ENCODE measurements at places on chromosomes 7 and 10.

DNA sequence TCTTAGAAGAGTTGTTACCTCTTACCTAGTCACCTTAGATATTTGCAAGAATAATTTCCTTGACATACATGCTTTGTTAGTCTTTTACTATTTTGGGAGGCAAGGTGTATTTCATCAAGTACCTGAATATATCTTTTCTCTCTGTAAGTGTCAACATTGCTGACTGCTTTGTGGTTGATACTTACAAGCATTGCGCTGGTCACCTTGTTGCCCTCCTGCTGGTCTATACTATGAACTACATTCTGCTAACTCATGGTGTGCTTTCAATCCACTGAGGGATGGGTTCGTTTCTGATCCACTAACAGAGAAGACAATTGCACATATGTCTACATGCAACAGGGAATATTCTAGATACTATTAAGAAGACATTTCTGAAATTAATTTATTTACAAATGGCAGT, 837.8 kb upstream of the COBL start:
- DNase-seq: no peak

- DNase-seq: no peak
Measured at GRCh38 chr10:69332278-69333010, 54.1 kb downstream of the HK1 start.

GRCh38 chr10:3774814-3775695, 10.0 kb downstream of the KLF6 start:
- DNase-seq: no peak

GRCh38 chr7:144529269-144529926, 125.9 kb upstream of the NOBOX start:
- no peak for DNase-seq

DNA sequence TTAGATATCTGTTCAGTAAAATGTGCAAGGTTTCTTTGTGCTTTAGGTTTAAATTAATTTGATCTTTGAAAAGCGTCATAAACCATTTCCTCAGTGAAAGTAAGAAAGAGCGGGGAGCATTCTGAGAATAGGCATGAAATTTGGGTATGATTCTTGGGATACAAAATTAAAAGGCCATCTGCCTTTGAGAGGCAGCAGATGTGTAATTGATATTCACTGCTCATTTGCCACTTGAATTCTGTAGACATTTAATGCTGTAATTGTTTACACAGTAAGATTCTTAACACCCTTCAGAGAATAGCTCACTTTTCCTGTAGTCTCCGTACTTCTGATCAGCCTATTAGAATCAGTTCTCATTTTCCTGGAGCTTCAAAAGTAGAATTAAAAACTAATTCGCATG, 18.7 kb downstream of the FRMD4A start:
- DNase-seq: no peak

DNA sequence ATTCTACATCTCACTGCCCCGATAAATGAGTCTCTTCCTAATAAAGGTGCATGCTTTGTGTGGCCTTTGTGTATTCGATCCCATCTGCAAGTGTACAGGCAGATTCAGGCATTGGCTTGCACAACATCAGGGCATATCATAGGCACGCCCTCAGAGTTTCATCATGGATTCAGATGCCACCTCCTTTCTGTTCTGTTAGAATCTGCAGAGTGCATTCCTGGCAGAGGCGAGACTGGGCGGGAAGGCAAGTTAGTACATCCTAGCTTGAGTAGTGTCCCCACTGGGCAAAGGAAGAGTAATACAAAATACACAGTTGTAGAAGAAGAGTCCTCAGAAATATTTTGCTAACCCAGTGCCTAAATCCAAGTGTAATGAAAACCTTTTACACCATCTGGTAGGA, 346.5 kb upstream of the GALNT17 start:
- no peak for DNase-seq

Measured in stimulated activated CD8-positive, alpha-beta memory T cell treated with anti-CD3 and anti-CD28 coated beads, Interleukin-7, amount 100 ng/mL, for 48 hours (primary cell).